ENCODE measurements at places on chromosomes 16 and 17. TPM values are rescaled to one million over a fixed set of nuclear protein-coding genes. Genes with fewer than 3 reads are reported as not detected.
A peak's percentile ranks its signal among the peaks of the same experiment; 100 is the strongest.

Gene KRT34
- polyA plus RNA-seq, result not detected

Gene PPL
- polyA plus RNA-seq, result 1.1 TPM

Gene KRT20
- 0.59 TPM for polyA plus RNA-seq

Gene TBC1D3L
- 19.3 TPM for polyA plus RNA-seq

Gene CSHL1
- polyA plus RNA-seq, result not detected

Gene BAHCC1
- polyA plus RNA-seq, result 16.6 TPM

Gene DOK4
- polyA plus RNA-seq, result 14.9 TPM

Gene CCL5
- 0.64 TPM for polyA plus RNA-seq

Gene CARD14
- polyA plus RNA-seq, result 0.58 TPM

DNA sequence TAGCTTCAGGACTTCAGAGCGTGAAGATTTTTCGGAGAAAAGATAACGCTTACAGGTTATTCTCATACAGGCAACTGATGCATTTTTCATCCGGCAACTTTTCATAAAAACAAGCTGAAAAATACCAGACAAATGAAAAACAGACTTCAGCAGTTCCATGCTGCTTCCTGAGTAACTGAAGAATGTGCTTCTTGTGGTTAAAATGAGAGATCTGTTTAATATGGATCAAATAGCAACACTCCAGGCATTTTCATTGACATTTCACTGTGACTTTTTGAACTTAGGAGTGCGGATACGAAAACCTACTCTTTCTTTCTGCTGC, 705 bp upstream of the PITPNC1 start:
- DNase-seq, result no peak

DNA sequence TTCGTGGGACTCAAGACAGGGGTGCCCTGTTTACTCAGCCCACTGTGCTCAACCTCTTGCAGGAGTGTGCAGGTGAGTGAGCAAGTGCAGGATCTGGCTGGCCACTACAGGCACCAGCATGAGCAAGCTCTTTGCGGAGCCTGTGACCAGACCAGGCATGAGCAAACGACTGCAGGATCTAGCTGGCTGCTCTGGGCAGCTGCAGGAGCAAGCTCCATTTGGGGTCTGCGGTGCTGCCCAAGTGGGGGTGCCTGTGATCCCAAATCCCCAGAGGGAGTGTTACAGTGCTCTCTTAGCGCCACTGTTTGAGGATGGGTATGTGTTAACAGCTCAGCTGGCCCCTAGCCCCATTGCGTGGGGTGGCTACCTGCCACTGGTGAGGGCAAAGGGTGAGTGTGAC, 2.4 kb downstream of the USP6 start:
- DNase-seq, result no peak

DNA sequence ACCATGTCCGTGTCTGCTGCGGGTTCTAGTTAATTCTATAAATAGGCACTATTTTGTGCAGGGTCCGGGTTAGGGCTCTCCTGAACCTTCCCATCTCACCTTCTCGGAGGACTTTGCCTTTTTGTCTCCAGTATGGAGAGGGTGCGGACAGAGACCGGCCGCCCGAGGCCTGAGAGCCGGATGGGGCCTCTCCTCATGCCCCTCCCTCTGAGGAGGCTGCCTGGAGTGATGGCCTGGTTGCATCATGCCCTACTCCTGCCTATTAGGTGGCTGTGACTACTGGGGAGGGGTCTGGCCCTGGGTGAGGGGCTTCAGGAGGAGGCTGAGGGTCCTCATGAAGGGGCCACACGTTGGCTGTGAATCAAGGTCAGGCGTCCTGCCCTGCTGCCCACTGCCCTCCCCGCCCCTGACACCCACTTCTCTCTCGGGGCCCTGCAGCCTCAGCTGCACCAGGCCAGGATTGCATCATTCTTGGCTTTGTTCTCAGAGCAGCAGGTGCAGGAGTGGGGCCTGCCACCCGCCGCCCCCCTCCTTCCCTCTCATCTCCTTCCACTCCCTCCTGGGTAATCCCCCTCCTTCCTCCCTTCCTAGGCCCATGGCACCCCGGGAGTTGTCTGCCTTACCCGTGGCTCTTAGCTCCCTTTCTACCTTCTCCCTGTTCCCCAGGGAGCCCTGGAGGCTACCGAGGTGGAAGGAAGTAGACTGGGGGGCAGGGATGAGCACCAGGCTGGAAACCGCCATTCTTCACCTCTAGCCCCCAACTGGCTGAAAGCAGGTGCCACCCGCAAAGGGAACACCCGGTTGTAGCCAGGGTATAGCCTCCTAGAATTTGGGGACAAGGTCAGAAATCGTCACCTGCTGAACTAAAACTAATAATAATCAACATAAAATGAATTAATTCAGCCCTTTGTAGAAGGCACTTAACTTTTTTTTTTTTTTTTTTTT, 12.7 kb upstream of the ARHGAP23 start:
- DNase-seq, result peak; percentile 70

DNA sequence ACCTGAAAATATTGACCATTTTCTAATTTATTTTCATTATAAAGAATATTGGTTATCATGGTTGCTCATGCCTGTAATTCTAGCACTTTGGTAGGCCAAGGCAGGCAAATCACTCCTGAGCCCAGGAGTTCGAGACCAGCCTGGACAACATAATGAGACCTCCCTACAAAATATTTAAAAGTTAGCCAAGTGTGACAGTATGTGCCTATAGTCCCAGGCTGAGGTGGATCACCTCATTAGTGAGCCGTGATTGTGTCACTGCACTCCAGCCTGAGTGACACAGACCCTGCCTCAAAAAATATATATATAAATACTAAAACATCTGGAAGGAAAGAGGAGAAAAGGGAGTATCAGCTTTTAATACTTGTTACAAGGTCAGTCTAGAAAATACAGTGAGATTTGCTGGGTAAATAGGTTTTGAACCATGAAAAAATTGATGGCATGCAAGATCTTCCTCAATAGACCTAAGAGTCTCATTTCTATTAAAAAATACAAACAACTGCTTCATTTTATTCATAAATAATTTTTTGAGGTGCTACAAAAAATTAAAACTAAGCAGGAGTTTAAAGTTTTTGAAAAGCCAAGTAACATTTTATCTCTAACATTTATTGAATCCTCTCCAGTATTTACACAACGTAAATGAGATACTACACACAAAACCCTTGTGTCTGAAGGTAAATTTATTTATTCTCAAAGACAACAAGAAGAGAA, 47.7 kb downstream of the TUBD1 start:
- DNase-seq, result no peak

DNA sequence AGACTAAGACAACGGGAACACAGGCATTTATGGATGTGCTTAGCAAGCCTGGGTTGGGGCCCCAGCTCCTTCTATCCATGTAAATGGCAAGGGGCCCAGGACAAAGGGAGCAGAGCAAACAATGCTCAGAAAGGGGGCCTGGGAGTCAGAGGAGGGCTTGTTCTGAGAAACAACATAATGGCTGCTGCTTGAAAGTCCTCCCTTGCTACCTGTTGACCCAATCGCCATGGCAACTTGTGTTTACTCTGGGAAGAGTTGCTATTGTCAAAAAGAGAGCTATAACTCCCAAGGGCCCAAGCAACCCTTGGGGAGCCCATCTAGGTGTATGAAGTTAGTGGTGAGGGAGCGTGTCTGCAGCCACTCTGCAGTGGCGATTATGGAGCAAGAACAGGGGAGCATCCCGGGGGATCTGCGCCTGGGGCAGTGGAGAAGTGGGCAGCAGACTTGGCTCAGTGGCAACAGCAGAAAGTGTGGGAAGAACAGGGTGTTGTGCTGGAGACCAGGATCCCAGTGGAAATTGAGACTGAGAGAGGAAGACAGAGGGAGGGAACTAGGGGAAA, 118.7 kb upstream of the NLRP1 start:
- DNase-seq, result no peak

GRCh38 chr17:1786708-1787107, 24.8 kb downstream of the SERPINF1 start:
- DNase-seq, result no peak

- DNase-seq, result no peak
Measured at GRCh38 chr17:66584927-66585326, 250.0 kb upstream of the CACNG5 start.

DNA sequence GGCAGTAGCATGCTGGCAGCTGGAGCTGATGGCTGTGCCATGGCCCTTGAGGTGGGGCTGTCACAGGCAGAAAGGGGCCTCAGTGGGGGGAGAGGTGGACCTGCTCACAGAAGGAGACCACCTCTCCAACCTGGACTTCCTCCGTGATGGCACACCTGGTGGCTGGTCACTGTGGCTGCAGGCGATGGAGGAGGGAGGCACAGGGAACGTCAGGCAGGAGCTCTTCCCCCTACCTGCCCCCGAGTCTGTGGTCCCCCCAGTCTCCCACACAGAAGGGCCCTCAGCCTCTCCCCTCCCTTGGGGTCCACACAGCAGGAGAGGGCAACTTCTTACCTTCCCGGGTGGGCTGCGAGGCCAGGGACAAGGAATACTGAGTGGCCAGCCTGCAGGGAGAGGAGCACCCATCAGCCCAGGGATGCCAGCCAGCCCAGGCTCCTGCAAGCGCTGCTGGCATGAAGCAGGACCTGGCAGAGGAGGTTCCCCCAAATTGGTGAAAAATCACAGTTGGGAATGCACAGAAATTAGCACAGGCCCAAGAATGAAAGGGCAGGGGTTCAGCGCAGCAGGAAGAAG, 96.5 kb downstream of the GOSR1 start:
- DNase-seq, result no peak

DNA sequence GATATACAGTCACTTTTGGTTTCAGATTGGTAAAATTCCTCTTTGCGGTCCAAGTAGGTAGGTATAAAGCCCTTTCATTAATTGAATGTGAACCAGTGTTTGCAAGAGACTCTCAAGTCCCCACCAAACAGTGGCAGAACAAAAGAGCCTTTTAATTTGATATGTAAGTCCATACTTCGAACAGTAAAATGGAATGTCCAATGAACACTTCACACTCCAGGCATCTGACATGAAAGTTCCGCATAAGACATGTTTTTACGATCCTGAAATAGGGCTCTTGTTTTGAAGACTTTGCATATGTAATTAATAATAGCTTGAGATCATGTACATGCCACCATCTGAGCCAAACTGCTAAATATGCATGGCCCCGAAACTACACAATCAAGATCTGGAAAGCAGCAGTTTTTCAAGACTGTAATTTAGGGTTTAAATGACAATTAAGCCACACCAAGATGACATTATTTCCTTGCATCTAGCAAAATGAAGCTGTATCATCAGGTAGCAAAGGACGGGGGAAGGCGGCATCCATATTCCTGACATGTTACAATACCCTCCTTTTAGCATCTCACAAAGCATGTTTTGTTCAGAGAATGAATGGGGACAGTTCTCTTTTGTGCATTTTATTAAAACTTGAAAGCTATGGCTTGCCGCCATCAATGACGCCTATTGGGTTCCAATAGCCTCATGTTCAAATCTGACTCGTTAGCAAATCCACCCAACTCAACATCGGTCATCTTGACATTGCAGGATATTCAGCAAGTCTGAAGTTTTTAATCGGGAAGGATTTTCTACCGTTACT, 39.4 kb downstream of the LITAF start:
- no peak for DNase-seq

DNA sequence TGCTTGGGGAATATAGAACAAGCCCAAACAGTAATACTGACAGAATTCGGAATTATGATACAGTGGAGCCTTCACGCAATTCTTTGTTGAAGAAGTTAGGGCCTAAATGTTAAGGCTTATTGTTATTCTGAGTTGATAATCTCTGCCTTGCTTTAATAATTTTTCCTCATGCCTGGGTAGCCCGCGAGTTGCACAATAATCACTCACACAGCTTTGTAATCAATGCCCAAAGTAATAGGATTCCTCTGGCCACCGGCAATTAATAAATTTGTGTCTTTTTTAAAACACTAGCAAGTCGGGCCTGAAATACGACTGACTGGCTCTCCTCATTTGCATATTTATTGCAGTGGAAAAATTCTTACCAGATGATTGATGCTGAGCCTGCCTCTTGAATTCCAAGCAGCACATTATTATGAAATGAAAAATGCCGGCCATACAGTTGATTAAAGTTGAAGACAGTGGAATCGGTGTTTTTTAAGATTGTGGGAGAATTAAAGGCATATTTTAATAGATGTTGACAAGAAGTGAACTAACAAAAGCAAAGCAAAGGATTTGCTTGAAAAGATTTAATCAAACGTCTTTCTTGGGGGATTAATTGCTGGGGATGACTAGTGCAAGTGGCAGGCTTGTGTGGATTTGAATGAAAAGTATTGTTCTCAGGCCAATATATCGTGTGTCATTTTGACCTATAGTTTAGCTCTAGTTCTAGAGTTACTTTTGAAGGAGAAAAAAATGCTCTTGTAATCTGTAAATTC, 30.2 kb downstream of the AATF start:
- DNase-seq, result no peak

DNA sequence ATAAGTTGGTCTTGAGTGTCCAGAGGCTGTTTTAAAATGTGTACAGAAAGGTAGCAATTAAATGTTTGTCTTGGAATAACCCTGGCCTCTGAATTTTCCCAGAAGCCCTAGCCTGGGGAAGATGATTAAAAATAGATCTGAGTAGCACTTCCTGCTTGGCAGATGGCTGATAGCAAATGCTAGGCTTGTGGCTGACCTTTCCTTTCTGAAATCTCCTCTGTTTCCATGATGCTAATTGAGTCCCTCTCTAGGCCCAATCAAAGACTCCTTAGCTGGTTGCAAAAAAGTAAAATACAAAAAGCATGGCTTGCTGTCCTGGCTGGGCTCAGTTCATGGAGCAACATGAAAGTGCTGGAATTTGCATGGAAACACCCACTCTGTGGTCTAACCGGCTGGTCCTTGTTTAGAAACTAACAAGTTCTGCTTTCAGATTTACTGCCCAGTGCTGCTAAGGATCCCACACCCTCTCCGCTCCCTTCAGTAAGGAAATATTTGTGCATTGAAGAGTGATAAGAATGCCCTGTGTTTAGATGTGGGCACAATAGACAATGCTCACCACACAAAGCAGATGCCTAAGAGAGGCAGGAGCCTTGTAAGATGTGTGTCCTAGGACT, 40.8 kb downstream of the YPEL2 start:
- peak; percentile 87 for DNase-seq

- DNase-seq, result no peak
Measured at GRCh38 chr17:8441690-8442089, 6.0 kb downstream of the NDEL1 start.

DNA sequence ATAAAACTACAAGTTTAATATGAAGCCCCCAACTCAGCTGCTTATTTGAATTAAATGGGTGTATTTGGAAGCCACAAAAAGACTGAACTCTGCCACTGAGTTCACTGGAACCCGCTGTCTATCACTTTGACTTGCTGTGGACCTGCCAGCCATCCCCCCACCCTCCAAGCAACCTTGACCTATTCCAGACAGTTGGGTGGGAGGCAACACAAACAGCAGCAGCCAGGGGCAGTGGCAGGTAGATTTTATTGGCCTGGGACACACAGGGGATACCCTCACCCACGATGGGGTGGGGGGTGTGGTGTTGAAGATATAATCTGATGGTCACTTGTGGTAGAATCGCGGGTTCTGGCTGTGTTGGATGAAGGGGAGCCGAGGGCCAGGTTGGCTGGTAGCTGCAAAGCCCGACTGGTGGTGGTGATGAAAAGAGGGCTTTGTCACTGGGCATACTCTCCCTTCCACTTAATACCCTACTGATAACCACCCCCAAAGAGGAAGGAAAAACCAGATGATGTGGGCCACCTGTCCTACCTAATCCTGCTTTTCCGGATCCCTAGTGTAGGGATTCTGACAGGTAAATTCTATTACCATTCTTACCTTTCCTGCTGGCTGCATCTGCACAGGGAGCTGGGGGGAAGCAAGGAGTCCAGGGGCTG, 2.6 kb downstream of the GPS2 start:
- no peak for DNase-seq
